Hypothalamus (tissue), 51 donors: ENCODE measurements at places on chromosomes 2 and 18.

- DNase-seq, result no peak
These were observed 161.6 kb downstream of the RDH14 start for GRCh38 chr2:18398833-18399232.

DNA sequence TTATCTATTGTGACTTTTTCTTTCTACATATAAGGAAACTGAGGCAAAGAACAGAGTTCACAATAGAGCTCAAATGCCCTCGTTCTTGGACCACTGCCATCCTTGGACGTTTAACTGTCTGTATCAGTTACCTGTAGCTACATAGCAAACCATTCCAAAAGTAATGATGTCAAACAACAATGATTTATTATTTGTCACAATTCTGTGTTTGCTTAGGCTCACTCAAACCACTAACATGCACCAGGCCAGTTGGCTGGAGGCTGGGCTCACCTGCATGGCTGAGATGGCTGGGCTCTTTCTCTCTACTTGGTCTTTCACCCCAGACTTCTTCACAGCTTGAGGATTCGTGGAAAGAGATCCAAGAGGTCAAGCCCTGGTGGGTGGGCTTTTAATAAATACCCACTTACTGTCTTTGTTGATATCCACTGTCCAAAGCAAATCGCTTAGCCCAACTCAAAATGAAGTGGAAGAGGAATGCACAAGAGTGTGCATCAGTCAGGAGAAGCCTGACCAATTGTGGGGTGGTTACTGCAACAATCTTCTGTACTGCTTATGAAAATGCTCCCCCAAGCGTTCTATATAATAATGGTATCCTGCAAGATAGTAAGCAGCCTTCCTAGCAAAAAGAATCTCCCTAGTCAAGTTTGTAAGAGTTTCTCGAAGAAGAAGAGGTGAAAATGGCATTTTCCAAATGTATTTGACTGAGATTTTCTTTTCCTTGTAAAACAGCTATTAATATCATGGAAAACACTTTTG is 163.5 kb upstream of the NT5C1B start:
- no peak for DNase-seq

- no peak for DNase-seq
These were observed 205.2 kb downstream of the EIPR1 start for GRCh38 chr2:3172265-3172935.

DNA sequence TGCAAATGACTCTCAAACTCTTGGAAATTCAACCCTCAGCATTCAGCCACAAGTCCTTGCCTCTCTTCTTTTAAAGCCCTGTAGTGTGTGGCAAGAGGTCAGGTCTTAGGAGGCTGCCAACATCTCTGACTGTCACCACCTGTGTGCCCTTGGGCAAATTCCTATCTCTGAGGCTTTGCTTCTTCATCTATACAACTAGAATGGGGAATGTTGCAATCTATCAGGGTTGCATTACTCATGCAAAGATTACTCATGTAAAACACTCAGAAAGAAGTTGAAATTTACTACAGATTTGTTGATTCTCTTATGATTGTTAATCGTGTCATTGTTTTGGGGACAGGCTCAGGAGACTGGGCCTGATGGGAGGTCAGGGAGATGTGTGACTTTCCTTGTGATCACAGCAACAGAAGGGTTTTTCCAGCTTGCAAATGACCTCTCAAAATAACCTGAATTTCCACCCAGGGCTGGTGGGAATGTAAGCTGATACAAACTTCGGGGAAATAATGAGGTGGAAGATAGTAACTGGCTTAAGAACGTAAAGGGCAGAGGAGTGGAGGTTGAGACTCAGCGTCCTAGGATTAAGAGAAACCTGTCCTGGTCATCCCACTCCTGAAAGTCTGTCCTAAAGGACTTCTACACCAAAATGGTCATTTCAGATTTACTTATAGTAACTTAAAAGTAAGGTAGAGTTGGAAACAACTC is 32.1 kb upstream of the SIGLEC15 start:
- DNase-seq, result no peak

- DNase-seq, result no peak
These were observed 20.9 kb upstream of the CFAP36 start for GRCh38 chr2:55498582-55498981.

DNA sequence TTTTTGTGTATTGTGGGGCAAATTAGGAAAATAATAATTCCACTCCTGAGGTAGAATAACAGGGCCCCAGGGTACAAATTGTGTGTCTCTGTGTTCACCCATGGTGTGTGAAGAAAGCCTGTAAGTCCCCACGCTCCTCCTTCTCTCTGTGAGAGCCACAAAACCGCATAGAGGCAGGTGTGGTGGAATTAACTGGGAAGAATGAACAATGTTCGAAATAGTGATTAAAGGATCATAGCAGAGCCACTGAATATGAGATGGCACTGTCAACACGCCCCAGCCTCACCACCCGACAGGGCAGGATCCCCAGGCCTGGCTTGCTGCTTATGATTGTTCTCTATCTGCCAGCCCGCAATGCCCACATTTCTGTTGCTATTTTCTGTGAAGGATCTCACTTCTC is 14.1 kb downstream of the IL1RN start:
- DNase-seq, result no peak
